Cerebellar nuclear complex (tissue), 1 donor: ENCODE measurements at places on chromosomes 3 and 15.

DNA sequence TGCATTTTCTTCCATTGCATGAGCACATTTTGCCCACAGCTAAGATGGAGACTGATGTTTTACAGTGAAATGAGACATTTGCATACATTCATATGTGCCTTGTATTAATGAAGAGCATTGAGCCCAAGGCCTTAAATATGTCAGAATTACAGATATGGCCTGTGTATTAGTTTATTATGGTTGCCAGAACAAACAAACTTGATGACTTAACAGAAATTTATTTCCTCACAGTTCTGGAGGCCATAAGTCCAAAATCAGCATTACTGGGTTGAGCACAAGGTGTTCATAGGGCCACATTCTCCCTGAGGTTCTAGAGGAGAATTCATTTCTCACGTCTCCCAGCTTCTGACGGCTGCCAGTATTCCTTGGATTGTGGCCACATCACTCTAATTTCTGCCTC is 302.6 kb upstream of the TGFBR2 start:
- no peak for DNase-seq

DNA sequence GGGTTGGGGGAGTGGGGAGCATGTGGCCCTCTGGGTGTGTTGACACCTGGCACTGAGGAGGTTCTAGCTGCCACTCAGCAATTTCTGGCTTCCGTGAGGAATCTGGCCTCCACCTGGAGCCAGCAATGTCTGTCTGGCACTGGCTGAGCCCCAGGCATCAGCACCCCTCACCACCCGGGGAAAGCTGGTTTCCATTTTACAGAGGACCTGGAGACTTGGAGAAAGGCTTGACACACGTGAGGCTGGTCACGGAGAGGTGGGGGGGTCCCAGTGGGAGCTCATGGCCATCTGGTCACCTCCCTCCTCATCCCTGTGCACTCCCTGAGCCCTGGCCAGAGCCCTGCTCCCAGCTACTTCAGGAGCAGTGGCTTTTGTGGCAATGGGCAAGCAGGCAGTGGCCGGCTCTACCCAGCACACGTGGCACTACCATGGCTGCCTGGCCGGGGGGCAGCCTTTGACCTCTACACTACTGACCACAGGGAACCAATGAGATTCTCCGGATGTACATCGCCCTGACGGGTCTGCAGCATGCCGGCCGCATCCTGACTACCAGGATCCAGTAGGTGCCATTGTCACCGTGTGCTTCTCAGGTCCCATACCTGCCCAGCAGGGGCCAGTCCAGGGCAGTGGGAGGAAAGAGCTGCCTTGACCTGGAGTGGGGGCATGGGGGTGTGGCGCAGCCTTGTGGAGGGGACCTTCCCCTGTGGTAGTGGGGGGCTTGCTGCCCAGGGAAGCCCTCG is 28.5 kb downstream of the ACAD9 start:
- DNase-seq: no peak

- DNase-seq: no peak
Observed at GRCh38 chr15:69666441-69666882, 213.8 kb downstream of the RPLP1 start.

DNA sequence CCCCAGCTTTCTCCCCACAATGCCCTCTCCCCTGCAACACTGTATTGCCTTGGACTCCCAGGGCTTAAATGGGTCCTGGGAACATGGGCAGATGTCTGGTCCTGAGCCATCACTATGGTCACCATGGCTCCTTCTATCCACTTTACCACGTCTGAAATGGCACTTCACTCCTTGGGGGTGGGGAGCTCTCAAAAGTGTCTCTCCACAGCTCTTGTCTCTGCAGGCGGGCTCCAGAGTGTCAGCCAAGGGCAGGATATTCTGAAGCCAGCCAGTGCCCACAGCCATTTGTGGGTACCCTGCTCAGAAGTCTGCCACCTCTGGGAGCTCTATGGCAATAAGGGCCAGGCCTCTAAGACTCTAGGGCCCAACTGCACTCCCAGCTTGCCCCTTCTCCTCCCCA is 163.9 kb downstream of the PPM1L start:
- DNase-seq: no peak

- no peak for DNase-seq
Observed at GRCh38 chr3:147119346-147119745, 287.0 kb downstream of the ZIC4 start.

DNA sequence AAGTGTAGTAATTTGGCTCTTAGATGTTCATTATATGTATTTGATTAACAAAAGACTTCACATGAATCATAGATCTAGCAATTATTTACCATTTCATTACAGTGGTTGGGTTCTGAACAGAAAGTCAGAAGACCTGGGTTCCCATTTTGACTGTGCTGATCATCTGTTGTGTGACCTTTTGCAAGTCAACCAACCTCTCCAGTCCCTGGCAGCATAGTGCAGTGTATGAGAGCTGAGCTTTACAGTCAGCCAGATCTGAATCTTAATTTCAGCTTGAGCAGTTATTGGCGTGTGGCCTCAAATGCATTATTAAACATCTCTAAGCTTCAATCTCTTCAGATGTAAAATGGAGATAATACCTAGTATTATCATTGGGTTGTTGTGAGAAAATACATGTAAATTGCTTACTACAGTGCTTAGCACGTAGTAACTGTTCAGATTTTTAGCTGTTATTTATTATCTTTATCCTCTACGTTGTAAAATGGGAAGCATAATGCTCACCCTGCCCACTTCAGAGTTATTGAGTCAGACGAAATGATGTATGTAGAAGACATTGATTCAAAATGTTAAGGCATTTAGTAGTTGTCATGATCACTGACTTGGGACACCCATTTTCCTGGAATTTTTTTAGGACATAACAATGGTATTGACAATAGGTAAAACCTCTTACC is 104.0 kb downstream of the KLHL25 start:
- no peak for DNase-seq

- DNase-seq: no peak
Observed at GRCh38 chr3:126389112-126389793, 5.5 kb upstream of the CFAP100 start.

- no peak for DNase-seq
Observed at GRCh38 chr3:70433091-70433490, 120.7 kb upstream of the MDFIC2 start.

DNA sequence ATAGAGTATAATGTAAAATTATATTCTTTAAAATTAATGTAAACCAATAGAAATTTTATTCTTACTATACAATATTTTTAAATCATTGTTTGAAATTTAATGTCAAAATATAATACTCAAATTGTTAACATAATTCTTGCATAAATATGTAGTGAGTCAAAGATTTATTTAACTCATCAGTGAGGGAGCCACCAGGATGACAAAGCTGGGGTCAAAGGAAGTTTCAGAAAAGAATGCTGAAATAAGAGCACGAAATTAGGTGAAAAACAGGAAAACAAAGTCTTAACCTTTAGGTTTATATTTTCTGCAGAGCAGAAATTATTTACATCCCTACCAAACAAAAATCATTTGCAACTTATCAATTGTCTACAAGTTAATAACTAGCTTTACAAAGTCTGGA is 74.1 kb downstream of the DIPK2A start:
- no peak for DNase-seq

DNA sequence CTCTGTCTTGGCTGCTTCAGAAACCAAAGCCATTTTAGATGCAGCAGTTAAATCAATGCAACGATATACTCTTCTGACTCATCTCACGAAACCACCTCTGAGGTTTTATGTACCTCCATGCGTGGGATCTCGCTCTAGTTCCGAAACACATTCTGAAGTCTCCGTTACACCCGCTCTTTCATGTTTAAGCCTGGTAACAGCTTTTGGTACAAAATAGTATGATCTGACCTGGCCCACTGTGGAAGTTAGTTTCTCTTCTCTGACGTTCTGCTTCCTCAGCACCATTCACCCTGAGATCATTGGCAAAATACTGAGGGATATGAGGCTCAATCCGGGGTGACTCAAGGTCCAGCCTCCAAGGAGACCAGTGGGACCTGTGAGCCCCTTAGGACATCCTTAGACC is 121.9 kb downstream of the TMEM266 start:
- DNase-seq: no peak

DNA sequence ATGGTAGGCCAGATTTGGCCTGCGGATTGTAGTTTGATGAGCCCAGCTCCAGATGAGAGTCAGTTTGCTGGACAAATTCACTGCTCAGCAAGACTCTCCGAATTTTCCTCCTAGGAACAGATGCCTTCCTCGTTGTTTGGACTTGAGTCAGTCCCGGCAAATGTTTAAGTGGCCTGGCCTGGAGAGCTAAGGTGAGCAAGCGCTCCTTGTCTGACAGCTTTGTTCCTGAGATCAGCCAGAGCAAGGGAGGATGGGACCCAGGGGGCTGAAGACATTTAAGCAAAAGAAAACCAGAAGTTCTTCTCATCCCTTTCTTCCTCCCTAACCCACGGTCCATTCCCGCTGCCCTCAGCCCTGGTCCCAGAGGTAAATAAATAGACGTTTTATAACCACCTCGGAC is 40.3 kb downstream of the POLR2M start:
- no peak for DNase-seq

GRCh38 chr3:169746924-169747323 is 17.9 kb downstream of the TERC start:
- no peak for DNase-seq

DNA sequence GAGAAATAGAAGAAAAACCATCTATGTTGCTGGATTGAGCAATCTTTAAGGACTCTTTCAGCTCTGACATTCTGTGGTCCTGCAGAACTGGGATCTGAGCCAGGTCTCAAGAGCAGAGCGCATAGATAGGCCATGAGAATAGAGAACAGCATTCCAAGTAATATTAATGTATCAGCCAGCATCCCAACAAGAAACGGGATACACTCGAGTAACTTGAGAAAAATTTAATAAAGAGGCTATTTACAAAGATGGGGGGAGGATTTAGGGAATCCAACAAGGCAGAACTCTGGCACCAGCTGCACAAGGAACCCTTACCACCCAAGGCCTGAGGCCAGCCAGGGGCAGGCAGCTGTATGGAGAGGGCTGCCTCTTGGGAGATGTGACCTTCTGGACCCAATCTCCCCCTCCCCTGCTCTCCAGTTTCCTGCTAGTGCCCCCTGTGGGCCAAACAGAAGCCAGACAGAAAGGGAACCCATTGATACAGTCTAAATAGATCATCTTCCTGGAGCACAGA is 8.2 kb downstream of the TMOD2 start:
- DNase-seq: no peak

GRCh38 chr3:43081796-43082195 is 24.1 kb downstream of the POMGNT2 start:
- DNase-seq: no peak

DNA sequence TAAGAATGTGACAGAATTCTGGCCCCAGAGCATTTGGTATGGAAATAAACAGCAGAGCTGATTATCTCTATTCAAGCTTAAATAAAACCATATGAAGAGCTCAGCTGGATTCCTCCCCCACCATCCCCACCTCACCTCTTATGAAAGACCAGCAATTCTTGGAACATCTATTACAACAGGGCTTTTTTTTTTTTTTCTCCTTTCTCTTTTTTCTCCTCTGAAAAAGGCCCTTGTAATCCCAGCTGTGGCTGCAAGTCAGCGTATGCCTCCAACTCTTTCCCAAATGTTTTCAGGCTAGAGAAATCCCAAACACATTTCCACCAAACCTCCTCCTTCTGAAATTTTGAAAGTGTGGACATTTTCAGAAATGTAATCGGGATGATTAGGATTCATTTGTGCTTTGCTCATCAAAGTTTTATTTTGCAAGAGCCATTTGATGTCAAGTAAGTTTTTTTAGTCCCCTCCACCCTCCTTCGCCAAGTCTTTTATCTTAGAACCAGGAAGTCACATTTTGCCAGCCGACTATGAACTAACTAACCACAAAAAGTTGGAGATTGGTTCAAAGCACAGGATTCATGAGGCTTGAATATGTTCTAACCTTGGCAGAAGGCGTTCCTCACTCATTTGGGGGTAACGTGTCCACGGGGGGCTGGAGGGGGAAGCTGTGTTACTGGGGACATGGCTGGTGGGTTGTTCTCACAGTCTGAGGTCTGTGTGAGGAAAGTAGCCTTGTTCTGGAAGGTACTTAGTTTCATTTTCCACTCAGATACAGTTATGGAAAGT is 142.0 kb upstream of the PDZRN3 start:
- no peak for DNase-seq

GRCh38 chr3:71026634-71027578 is 556.6 kb downstream of the FOXP1 start:
- DNase-seq: no peak

GRCh38 chr3:138234401-138235179 is 47.5 kb downstream of the ARMC8 start:
- DNase-seq: no peak

- no peak for DNase-seq
Observed at GRCh38 chr3:16136055-16136454, 38.4 kb upstream of the GALNT15 start.

GRCh38 chr3:171960159-171960558 is 79.2 kb upstream of the FNDC3B start:
- DNase-seq: no peak

DNA sequence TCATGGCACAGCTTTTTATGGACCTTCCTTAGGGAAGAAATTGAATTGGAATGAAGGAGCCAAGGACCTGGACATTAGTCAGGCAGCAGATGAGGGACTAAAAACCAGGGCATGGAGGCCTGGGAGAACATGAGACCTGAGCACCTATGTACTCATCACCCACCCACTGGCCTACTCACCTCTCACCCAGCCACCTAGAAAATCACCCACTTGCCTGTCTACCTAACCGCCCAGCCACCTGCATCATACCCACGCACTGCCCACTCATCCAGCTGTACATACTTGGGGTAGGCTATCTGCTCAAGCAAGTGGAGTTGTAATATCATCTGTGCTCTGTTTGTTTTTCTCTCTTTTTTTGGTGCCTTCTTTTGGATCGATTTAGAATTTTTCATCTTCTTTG is 65.3 kb upstream of the SLCO2A1 start:
- DNase-seq: no peak

DNA sequence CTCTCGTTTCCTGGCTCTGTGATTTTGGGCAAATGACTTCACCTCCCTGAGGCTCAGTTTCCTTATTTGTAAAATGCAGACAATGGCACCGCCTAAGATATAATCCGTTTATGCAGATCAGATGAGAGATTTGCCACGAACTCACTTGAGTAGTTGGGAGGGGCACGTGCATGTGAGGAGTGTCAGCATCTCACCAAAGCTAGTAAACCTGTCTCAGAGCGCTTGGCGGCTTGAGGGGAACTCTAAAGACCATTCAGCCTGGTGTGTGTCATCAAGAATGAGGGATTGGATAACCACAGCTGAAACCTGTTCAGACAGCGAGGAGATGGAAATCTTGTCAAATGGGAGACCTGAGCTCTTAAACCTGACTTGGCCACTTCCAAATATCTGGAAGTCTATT is 48.7 kb downstream of the BDH1 start:
- DNase-seq: no peak

GRCh38 chr3:122066331-122067213 is 11.4 kb downstream of the CD86 start:
- DNase-seq: no peak
